ENCODE measurements at places on chromosomes 1 and 21. TPM values are rescaled to one million over a fixed set of nuclear protein-coding genes. Genes with fewer than 3 reads are reported as not detected.

KCNJ9 gene
- total RNA-seq, result 14.7 TPM

METTL13 gene
- total RNA-seq, result 20.9 TPM

MIA3 gene
- 54.0 TPM for total RNA-seq

TMEM81 gene
- 3.4 TPM for total RNA-seq

AGL gene
- 34.3 TPM for total RNA-seq

GRIK3 gene
- total RNA-seq, result 32.0 TPM

SYTL1 gene
- total RNA-seq, result not detected

MIXL1 gene
- total RNA-seq, result not detected

CHIT1 gene
- total RNA-seq, result not detected

UBL4B gene
- total RNA-seq, result not detected

AGO3 gene
- total RNA-seq, result 28.1 TPM

FABP3 gene
- total RNA-seq, result 93.1 TPM

RASSF5 gene
- total RNA-seq, result 0.62 TPM

CELA2B gene
- total RNA-seq, result not detected

LRRC53 gene
- total RNA-seq, result not detected

ANKRD34A gene
- total RNA-seq, result 2.2 TPM

WNT2B gene
- total RNA-seq, result 2.8 TPM

COG2 gene
- 36.3 TPM for total RNA-seq

COL11A1 gene
- total RNA-seq, result 45.9 TPM

FCRL1 gene
- 0.16 TPM for total RNA-seq

CR1 gene
- 0.31 TPM for total RNA-seq

AKR1A1 gene
- 56.1 TPM for total RNA-seq

TAS1R1 gene
- total RNA-seq, result not detected

SERPINC1 gene
- 0.94 TPM for total RNA-seq

AMPD1 gene
- total RNA-seq, result not detected

SLC25A34 gene
- 1.2 TPM for total RNA-seq

SLC5A3 gene
- 73.0 TPM for total RNA-seq

LRRC8B gene
- total RNA-seq, result 32.8 TPM

TNNT2 gene
- not detected for total RNA-seq

CHIA gene
- not detected for total RNA-seq

DMRTA2 gene
- total RNA-seq, result 5.8 TPM

MUTYH gene
- 23.2 TPM for total RNA-seq

IGSF9 gene
- total RNA-seq, result 5.9 TPM

ADAMTS1 gene
- total RNA-seq, result 7.5 TPM

CLDN14 gene
- total RNA-seq, result not detected

TBX15 gene
- total RNA-seq, result 1.2 TPM

PCBP3 gene
- total RNA-seq, result 5.5 TPM

RGS5 gene
- 15.8 TPM for total RNA-seq

ADPRS gene
- total RNA-seq, result 19.5 TPM
